Glomerular endothelial cell (primary cell): ENCODE measurements at places on chromosomes 1 and 21. TPM values are rescaled to one million over a fixed set of nuclear protein-coding genes. Genes with fewer than 3 reads are reported as not detected.

Gene COL11A1
- 0.12 TPM in 1 of 2 replicates, not detected in the other for total RNA-seq

Gene KLF17
- total RNA-seq: not detected in 2 replicates

Gene OPTC
- not detected in 2 replicates for total RNA-seq

Gene ADGRL4
- total RNA-seq: 170 and 186 TPM in 2 replicates

Gene TTC24
- not detected in 2 replicates for total RNA-seq

Gene SDC3
- total RNA-seq: 64.3 and 79.5 TPM in 2 replicates

Gene PPIAL4G
- not detected in 2 replicates for total RNA-seq

Gene RIPPLY3
- total RNA-seq: 0.10 TPM in 1 of 2 replicates, not detected in the other

Gene FGR
- not detected in 2 replicates for total RNA-seq

Gene ANXA9
- total RNA-seq: 0.19 TPM in 1 of 2 replicates, not detected in the other

Gene CCDC28B
- total RNA-seq: 17.5 and 21.4 TPM in 2 replicates

Gene SPSB1
- 29.0 and 66.0 TPM in 2 replicates for total RNA-seq

Gene MYBPH
- total RNA-seq: not detected in 2 replicates

Gene SLC44A5
- 1.7 and 6.5 TPM in 2 replicates for total RNA-seq

Gene OR2L3
- total RNA-seq: not detected in 2 replicates

Gene PTAFR
- not detected in 2 replicates for total RNA-seq

Gene OLIG2
- not detected in 2 replicates for total RNA-seq

Gene TMEM61
- total RNA-seq: not detected in 2 replicates

Gene GUCA2A
- total RNA-seq: not detected in 2 replicates

Gene KRTAP12-2
- not detected in 2 replicates for total RNA-seq

Gene MAP3K21
- 0.53 and 1.1 TPM in 2 replicates for total RNA-seq

Gene RABGAP1L
- total RNA-seq: 26.6 and 29.5 TPM in 2 replicates

Gene HPCAL4
- not detected in 2 replicates for total RNA-seq

Gene AVPR1B
- not detected in 2 replicates for total RNA-seq

Gene NID1
- total RNA-seq: 195 and 321 TPM in 2 replicates

Gene LCE2C
- not detected in 2 replicates for total RNA-seq

Gene DYNLT5
- total RNA-seq: 7.4 and 15.9 TPM in 2 replicates
